ENCODE measurements at places on chromosomes 13 and 19. TPM values are rescaled to one million over a fixed set of nuclear protein-coding genes. Genes with fewer than 3 reads are reported as not detected.

The CADM4 gene
- polyA plus RNA-seq = 0.12 TPM

The EEF2 gene
- polyA plus RNA-seq = 280 TPM

The CAMSAP3 gene
- polyA plus RNA-seq = 0.16 TPM

The CEBPA gene
- polyA plus RNA-seq = not detected

The CYP4F3 gene
- polyA plus RNA-seq = 1.2 TPM

The CERS1 gene
- not detected for polyA plus RNA-seq

The APBA3 gene
- polyA plus RNA-seq = 27.3 TPM

The TTC9B gene
- not detected for polyA plus RNA-seq

The HTR2A gene
- not detected for polyA plus RNA-seq

The KLK6 gene
- not detected for polyA plus RNA-seq

The KIR2DL3 gene
- polyA plus RNA-seq = not detected

The RETN gene
- polyA plus RNA-seq = not detected

The FBXO17 gene
- 4.5 TPM for polyA plus RNA-seq

The CACNG6 gene
- polyA plus RNA-seq = not detected

The PTGER1 gene
- not detected for polyA plus RNA-seq

The DACH1 gene
- not detected for polyA plus RNA-seq

The ZNF667 gene
- 0.10 TPM for polyA plus RNA-seq

The LIG1 gene
- polyA plus RNA-seq = 118 TPM

The KLC3 gene
- polyA plus RNA-seq = not detected

The TRPC4 gene
- not detected for polyA plus RNA-seq

The KIR3DL2 gene
- not detected for polyA plus RNA-seq

The PDX1 gene
- polyA plus RNA-seq = not detected

The SLC25A41 gene
- polyA plus RNA-seq = not detected

The LSM4 gene
- polyA plus RNA-seq = 628 TPM

The ELAVL3 gene
- not detected for polyA plus RNA-seq

The ANGPTL4 gene
- not detected for polyA plus RNA-seq

The CAPN12 gene
- 0.64 TPM for polyA plus RNA-seq

The RFPL4AL1 gene
- polyA plus RNA-seq = not detected

The CGB5 gene
- polyA plus RNA-seq = not detected

The LILRB4 gene
- 14.3 TPM for polyA plus RNA-seq

The S1PR5 gene
- polyA plus RNA-seq = not detected

The NLRP7 gene
- 0.33 TPM for polyA plus RNA-seq

The FOSB gene
- polyA plus RNA-seq = 0.82 TPM

The C1QTNF9 gene
- not detected for polyA plus RNA-seq

The PROZ gene
- polyA plus RNA-seq = 0.24 TPM

The COX7A1 gene
- not detected for polyA plus RNA-seq

The HCST gene
- 41.9 TPM for polyA plus RNA-seq

The FAM216B gene
- not detected for polyA plus RNA-seq

The LYPD5 gene
- 1.5 TPM for polyA plus RNA-seq

The SULT2B1 gene
- not detected for polyA plus RNA-seq
